ENCODE measurements at places on chromosomes 13 and 19.

DNA sequence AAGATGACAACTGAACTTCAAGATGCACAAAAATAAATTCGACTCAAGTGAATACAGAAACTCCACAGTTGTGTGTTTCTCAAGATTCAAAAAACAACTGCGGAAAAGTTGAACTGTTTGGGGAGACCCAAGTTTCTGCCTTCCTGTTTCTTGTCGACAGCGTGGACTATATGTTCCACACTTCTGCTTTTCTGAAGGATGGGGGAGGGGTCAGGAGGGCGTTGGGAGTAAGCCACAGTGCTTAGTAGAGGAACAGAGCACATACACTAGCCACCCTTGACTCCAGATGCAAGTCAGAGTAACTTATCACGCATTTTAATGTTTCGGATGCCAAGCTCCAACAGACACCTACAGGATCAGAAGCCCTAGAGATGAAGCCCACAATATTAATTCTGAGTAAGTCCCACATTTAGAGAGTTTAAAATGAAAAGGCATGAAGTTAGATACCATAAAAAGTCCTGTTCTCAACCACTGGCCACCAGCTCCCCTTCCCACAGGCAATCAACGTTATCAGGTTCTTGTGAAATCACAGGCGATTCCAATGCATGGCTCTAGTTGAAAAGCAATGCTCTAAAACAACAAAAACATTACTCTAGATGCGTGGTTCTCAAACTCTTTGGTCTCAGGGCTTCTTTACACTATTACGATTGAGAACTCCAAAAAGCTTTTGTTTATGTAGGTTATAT lies 4.2 kb downstream of the TUBGCP3 start:
- no peak for DNase-seq

DNA sequence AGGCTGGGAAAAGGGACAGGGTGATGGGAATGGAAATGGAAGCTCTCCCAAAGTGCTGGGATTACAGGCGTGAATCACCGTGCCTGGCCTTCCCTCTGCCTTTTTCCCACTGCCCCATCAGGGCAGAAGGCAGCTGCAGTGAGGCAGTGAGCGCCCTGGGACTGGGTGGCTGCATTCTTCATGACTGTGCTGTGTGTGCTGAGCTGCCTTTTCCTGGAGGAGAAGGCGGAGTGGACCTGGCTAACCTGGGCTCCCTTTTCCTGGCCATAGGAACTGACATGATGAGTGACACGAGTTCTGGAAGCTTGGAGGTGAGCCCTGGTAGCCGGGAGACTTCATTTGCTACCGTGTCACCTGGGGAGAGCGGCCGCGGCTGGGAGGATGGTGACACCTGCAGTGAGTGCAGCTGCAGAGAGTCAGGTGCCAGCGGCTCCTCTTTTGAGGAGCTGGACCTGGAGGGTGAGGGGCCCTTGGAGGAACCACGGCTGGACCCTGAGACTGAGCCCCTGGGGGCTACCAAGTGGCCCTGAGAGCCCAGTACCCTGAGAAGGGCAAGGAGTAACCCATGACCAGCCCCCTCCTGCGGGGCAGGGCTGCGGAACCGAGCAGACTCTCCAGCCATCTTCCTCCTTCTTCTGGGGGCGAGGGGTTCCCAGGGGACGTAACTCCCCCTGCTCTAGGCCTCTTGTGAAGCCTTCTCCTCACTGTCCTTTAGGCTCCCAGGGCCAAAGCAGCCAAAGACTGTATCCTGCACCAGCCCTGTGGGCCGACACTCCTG lies 26.3 kb upstream of the ZNF492 start:
- no peak for DNase-seq

DNA sequence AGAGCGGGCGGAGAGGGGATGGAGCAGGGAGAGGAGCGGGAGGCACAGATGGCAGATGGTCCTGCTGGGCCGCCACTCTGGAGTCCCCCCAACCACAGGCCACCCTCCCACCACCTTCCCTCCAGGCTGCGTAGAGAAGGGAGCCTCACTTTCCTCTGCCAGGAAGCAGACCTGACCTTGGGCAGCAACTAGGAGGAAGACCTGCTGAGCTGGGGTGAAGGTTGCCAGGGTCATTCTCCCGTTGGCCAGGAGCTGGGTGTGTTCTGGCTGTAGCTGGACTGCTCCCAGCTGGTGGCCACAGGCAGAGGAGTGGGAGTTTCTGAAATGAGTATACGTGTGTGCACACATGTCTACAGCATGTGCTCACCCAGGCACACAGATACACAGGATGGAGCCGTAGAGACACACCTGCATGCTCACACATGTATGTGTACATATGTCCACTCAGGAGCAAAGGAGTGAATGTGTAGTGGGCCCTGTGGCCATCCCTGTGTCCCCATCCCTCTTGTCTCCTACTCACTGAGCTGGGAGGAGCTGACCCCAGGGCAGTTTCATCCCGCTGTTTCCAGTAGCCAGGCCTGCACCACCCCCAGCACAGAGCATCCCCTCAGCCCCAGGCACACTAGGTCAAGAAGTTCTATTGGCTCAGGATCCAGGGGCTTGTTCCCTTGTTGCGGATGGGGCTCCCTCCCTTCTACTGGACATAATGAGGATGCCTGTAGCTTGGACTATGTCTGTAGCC lies 53.0 kb downstream of the CHST8 start:
- no peak for DNase-seq

DNA sequence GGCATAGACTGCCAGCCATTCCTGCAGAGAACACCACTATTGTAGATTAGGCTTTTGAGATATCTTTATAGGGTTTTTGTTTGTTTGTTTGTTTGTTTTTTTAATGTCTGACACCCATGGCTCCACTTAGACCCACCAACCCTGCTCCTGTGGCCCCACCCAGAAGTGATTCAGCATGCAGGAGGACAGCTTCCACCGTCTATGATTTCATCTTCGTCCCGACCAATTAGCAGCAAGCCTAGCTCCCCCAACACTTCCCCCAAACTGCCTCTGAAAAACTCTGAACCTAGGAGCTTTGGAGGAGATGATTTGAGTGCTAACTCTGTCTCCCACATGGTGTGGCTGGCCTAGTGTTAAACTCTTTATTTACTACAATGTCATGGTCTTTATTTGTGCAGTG lies 108.3 kb upstream of the RXFP2 start:
- DNase-seq, result no peak

DNA sequence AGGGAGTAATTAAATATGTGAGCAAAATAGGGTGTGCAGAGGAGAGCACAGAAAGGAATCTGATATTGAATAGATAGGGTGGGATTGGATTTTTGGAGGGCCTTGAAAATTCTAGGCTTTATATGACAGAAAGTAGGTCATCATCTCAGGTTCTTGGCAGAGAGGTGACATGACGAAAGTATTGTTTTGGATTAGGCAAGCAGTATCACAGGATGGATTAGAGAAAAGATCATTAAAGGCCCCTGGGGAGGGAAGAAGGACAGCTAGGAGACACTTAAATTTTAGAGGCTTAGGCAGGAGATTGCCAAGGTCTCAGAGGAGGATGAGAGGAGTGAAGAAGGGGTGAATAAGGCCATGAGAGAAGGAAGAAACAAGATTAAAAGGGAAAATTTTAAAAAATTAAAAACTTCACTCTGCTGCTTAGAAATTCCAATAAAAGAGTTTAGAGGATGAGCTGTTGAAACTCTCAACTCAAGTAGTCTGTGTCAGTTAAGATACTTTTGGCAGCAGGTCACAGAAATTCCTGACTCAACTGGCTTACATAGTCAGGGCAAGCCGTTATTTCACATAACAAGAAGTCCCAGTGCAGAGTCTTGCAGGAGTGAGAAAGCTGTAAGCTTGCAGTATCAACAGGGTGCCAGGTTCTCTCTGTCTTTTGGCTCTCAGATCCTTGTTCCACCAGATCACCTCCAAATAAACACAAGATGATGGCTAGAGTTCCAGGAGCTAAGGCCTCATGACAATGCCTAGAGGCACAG lies 8.8 kb downstream of the GPC6 start:
- DNase-seq, result no peak

DNA sequence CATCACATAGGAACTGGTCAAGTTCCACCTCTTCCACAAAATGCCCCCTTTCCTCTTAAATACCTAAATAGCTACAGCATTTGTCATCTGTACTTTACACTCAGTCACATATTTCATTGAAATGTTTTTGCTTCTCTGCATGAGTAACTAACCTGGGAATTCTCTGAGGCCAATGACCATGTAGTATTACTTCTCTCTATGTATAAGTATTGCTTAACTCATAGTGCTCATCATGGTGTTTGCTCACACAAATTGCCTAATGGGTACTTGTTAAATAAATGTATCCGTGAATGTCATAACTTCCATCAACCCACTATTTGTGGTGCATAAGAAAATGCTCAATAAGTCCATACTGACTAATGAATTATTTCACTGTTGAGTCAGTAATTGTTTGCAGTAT lies 115.5 kb downstream of the FGF14 start:
- peak; percentile 74 for DNase-seq

DNA sequence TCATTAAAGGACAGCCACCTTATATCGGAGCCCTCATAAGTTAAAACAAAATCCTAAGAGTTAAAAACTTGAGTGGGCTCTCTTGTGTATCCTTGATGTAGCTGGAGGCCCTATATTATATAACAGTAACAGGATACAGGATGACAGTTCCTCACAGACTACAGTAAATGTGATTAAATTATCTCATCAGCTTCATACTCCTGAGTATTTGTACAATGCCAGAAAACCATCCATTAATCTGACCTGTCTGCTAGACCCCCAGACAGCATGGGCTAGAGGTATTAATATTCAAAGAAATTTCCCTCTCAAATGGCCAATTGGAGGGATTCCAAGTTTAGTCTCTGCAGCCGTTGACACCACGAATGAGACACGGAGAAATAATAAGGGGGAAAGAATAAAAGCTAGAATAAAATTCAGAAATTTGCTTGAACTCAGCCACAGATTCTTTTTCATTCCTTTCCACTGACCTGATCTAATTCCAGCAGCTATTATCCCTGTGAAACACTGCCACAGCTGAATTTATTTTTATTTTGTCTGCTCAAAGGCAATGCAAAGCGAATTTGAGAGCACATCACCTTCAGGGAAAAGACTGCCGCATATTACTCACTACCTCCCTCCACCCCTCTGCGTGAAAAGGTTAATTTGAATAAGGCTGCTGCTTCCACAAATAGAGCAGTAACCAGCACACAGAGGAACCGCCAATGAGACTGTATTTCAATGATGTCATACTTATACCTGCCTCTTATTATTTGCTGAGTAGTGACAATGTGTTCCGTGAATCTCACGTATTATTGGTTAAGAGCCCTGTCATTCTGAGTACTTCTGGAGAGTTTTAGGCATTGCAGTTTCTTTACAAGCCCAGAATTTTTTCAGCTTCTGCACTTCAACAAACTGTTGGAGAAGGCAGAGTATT lies 155.9 kb upstream of the KLF12 start:
- peak; percentile 91 for DNase-seq

GRCh38 chr19:36482876-36483275 lies 6.5 kb downstream of the ZNF566 start:
- DNase-seq, result no peak

- DNase-seq, result no peak
Measured at GRCh38 chr13:90415902-90416301, 931.6 kb upstream of the MIR17HG start.

GRCh38 chr13:43786766-43787517 lies at the start of gene ENOX1:
Gene ENOX1, minus strand, starts transcription at chr13:43786972.
- DNase-seq, result peak; percentile 30

DNA sequence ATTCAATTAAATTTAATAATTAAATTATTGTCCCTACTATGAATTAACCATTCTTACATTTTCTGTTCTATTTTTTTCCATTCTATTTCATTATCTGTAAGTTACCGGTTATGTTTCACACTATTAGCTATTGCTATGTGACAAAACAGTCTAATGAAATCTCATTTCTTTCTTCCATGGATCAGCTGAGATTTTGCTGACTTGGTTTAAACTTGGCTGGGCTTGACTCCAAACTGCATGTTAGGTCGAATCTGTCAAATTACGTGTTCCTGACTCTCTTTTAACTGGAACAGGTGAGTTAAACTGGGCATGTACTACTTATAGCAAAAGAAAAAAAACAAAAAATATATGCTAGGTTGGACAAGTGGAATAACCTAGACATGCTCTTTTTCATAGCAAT lies 1464.4 kb downstream of the OLFM4 start:
- DNase-seq, result no peak

- peak; percentile 30 for DNase-seq
Measured at GRCh38 chr19:18419699-18420460, 682 bp downstream of the SSBP4 start.

GRCh38 chr13:111597618-111598017 lies 277.2 kb downstream of the TEX29 start:
- no peak for DNase-seq

GRCh38 chr13:90918536-90918935 lies 429.0 kb upstream of the MIR17HG start:
- peak; percentile 51 for DNase-seq

DNA sequence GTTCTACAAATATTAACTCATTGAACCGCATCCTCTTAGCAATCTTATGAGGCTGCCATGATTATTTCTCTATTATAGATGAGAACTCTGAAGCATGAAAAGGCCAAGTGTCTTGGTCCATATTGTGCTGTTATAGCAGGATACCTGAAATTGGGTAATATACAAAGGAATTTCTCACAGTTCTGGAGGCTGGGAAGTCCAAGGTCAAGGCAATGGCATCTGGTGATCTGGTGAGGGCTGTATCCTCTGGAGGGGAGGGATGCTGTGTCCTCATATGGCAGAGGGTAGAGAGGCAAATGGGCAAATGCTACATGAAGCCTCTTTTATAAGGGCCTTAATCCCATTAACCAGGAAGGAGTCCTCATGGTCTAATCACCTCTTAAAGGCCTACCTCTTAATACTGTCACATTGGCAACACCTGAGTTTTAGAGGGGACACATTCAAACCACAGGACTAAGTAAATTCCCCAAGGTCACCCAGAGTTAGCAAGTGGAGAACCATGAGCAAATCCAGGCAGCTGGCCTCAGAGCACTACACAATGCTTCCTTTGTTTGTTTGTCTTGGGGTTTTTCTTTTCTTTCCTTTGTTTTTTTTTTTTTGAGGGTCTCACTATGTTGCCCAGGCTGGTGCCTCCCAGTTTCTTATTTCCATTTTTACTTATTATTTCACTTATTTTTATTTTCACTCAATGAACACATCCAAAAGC lies 55.9 kb upstream of the LATS2 start:
- no peak for DNase-seq

DNA sequence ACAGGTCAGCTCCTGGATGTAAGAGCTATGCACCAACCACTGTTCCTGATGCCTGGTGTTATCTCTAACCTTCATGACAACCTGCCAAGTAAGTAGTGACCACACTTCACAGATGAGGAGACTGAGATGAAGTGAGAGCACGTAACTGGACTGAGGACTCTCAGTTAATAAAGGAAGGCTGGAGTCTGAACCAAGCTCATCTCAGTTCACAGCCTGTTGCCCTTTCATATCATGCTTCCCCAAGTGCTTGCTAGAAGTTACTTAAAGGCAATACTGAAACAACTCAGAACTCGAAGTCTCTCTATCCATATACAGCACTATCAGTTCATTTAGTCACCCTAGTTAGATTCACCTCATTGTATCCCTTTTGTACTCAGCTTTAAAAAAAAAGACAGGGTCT lies 119.7 kb downstream of the ABCC4 start:
- no peak for DNase-seq

Measured in ACHN (cell line).